ENCODE measurements at places on chromosomes 16 and 17. TPM values are rescaled to one million over a fixed set of nuclear protein-coding genes. Genes with fewer than 3 reads are reported as not detected.
A peak's percentile ranks its signal among the peaks of the same experiment; 100 is the strongest.

The ZPBP2 gene
- polyA plus RNA-seq: not detected

- H3K27ac ChIP-seq: no peak overlapping the region
- DNase-seq: no peak
- H3K4me3 ChIP-seq: no peak overlapping the region
- no peaks in the 10 kb centered on the region for H3K27me3 ChIP-seq
- H3K4me1 ChIP-seq: no peaks in the 10 kb centered on the region
Observed at GRCh38 chr16:12170103-12171040, 193.8 kb downstream of the SNX29 start.

GRCh38 chr17:73140566-73140965, 24.2 kb upstream of the SSTR2 start:
- no peaks in the 10 kb centered on the region for H3K4me1 ChIP-seq
- H3K4me3 ChIP-seq: no peak overlapping the region
- peaks cover 1% of the 10 kb centered on the region for H3K27me3 ChIP-seq
- H3K27ac ChIP-seq: no peak overlapping the region

GRCh38 chr17:1648173-1648962, 1.3 kb downstream of the RILP start:
- no peaks in the 10 kb centered on the region for H3K36me3 ChIP-seq
- H3K4me3 ChIP-seq: peak overlapping the region; percentile 30
- H3K27me3 ChIP-seq: no peaks in the 10 kb centered on the region
- H3K4me1 ChIP-seq: no peaks in the 10 kb centered on the region
- no peak for DNase-seq

DNA sequence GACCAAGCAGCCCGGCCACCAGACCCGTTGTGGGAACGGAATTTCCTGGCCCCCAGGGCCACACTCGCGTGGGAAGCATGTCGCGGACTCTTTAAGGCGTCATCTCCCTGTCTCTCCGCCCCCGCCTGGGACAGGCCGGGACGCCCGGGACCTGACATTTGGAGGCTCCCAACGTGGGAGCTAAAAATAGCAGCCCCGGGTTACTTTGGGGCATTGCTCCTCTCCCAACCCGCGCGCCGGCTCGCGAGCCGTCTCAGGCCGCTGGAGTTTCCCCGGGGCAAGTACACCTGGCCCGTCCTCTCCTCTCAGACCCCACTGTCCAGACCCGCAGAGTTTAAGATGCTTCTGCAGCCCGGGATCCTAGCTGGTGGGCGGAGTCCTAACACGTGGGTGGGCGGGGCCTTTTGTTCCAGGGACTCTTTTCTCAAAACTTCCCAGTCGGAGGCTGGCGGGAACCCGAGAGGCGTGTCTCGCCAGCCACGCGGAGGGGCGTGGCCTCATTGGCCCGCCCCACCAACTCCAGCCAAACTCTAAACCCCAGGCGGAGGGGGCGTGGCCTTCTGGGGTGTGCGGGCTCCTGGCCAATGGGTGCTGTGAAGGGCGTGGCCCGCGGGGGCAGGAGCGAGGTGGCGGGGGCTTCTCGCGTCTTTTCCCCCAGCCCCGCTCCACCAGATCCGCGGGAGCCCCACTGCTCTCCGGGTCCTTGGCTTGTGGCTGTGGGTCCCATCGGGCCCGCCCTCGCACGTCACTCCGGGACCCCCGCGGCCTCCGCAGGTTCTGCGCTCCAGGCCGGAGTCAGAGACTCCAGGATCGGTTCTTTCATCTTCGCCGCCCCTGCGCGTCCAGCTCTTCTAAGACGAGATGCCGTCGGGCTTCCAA, at the start of gene SLC2A4:
TSS of gene SLC2A4 (plus strand) at position 645 of the 879 bp plus-strand sequence. CDS start at position 862, 217 bp downstream.
- no peaks in the 10 kb centered on the region for H3K27me3 ChIP-seq
- peak; percentile 95 for DNase-seq
- H3K4me3 ChIP-seq: no peak within 1 kb of the TSS
- no peaks in the 10 kb centered on the region for H3K36me3 ChIP-seq
- H3K4me1 ChIP-seq: no peaks in the 10 kb centered on the region

The TRPV2 gene
- polyA plus RNA-seq: 27.7 TPM

DNA sequence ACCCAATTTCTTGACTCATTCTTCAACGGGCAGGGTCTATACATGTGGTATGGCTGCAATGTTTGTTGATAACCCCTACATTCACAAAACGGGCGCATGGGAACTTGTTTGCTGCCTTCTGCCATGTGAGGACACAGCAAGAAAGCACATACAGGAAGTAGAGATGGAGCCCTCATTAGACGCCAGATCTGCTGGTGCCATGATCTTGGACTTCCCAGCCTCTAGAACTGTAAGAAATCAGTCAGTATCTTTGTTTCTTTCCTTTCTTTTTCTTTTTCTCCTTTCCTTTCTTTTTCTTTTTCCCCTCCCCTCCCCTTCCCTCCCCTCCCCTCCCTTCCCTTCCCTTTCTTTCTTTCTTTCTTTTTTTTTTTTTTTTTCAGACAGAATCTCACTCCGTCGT, 165.2 kb downstream of the WWOX start:
- no peak overlapping the region for H3K4me3 ChIP-seq
- no peaks in the 10 kb centered on the region for H3K4me1 ChIP-seq
- no peaks in the 10 kb centered on the region for H3K27me3 ChIP-seq
- H3K27ac ChIP-seq: no peak overlapping the region
- H3K36me3 ChIP-seq: no peaks in the 10 kb centered on the region
